ENCODE measurements at places on chromosomes 2 and 18.

- DNase-seq, result no peak
Observed at GRCh38 chr2:157815421-157815820, 60.7 kb downstream of the ACVR1 start.

DNA sequence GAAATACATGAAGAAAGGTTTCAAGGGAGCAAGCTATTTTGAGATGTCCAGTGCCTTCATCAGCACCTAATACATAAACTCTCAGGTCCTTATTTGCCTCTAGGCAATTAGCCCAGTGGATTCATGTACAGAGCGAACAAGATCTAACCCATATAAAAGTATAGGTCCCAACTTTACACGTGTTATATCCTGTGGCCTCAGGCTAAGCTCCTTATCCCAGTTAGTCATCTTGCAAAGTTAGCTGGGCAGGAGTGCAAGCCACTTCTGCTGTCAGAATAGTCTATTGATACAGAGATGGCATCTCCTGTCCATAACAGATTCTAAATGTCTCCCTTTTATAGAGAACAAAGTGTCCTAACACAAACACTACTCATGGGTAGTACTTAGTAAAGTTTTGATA lies 203.9 kb upstream of the PIK3C3 start:
- no peak for DNase-seq

DNA sequence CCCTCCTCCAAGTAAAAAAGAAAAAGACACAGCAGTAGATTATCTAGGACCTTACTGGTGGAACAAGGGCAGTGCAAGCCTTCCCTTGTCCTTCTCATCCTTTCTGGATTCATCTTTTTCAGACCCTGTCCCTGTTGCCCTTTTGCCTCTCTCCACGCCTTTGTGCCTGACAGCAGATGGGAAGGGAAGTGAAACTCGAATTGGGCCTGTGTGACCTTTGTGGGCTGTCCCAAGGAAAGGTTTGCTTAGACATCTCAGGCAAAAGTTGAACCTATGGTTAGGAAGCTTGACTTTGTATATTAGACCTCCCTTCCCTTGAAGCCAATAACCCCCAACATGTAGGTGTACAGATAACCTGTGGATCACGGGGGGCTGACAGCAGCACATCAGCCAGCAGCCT lies 185.3 kb downstream of the PRKCE start:
- no peak for DNase-seq

GRCh38 chr18:58443671-58444070 lies 185.2 kb downstream of the ALPK2 start:
- no peak for DNase-seq

GRCh38 chr2:134244086-134244485 lies 9.8 kb upstream of the MGAT5 start:
- no peak for DNase-seq

Data from mucosa of gallbladder (tissue), 1 donor.